ENCODE measurements at places on chromosomes 3 and 15.

GRCh38 chr15:51580385-51580784 is 42.2 kb downstream of the DMXL2 start:
- no peak for DNase-seq

DNA sequence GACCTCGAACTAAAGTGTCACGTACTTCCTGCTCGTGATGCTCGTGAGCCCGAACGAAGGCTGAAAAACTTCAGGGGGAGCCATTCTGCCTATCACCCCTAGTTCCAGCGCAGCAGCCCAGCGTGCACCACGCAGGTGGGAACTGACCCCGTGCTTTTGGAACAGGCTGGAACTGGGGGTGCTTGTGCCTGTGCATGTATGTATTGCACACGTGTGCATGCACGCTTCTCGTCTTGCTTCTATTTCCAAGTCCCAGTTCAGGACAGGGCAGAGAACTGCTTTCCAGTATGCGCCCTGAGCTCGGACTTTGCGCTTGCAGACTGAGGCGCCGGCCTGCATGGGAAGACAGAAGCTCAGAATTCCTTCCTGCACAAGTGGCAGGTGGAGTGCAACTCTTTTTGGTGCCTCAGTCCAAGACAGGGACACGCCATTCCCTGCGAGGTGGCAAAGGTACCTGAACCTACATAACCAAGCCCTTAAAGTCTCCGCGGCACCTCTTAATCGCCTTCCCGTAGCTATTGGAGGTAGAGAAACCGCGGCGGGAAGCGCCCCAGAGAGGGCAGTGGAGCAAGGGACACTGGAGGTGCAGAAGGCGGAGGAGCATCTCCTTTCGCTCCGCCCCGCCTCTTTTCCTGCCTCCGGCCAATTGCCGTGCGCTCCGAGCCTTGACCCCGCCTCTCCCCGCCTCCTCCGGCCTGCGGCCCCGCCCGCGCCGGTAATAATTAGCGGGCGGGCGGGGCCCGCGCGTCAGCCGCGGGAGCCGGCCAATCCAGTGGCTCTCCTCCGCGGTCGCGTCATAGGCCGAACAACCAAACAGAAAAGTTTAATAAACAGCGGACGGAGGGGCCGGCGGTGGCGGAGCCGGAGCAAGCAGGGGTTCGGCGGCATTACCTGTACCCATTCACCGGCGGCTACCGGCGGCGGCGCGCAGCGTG is at the start of gene ZFAND6:
TSS of gene ZFAND6 (plus strand) at position 826 of the 935 bp plus-strand sequence. CDS start 60,669 bp downstream, outside the sequence.
- DNase-seq = peak; percentile 89

- DNase-seq = no peak
Observed at GRCh38 chr3:176523114-176523513, 674.2 kb downstream of the TBL1XR1 start.

- no peak for DNase-seq
Observed at GRCh38 chr3:198107840-198108734, 148.1 kb downstream of the LMLN start.

- no peak for DNase-seq
Observed at GRCh38 chr3:169266986-169267385, 396.5 kb downstream of the MECOM start.

DNA sequence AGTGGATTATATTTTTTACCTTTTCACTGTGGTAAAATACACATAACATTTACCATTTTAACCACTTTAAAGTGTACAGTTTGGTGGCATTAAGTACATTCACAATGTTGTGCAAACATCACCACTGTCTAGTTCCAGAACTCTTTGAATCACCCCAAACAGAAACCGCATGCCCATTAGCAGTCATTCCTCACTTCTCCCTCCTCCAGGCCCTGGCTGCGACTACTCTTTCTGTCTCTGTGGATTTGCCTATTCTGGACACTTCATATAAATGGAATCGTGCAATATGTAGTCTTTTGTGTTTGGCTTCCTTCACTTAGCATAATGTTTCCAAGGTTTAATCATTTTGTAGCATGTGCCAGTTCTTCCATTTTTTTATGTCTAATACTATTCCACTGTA is 409.8 kb downstream of the NTRK3 start:
- DNase-seq = no peak

DNA sequence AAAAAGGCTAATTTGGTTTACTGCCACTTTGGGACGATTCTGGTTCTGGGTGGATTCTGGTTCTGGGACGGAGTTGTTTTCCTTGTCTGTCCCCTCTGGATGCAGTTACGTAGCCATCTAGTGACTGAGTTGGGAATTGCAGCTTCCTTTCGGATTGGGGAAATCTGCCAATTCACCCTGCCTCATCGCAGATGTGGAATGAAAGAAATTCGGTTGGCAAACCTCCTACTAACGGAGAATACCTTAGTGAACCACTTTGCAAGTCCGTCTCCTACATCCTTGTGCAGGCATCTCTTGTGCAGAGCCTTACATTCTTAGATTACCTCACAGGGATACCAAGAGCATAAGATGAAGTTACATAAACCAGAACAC is 31.5 kb upstream of the AP4E1 start:
- DNase-seq = peak; percentile 24

- DNase-seq = no peak
Observed at GRCh38 chr15:66735909-66736305, 33.9 kb downstream of the SMAD6 start.

- no peak for DNase-seq
Observed at GRCh38 chr3:112813723-112814171, 32.9 kb downstream of the CD200R1L start.

DNA sequence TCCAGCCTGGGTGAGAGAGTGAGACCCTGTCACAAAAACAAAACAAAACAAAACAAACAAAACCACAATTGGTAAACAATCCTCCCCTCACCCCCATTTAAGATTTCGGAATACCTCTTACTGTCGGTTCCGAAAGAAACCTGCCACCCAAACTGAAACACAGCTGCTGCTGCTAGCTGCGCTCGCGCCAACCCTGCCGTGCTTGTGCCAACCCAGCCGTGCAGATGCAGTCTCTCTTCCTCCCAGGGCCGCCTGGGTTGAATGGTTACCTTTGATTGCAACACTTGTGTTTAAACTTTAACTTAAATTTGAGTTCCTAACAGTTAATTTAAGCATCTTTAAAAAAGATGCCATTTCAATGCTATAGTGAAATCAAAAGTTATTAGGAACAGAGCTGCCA is 28.5 kb upstream of the SPTBN5 start:
- DNase-seq = no peak

- DNase-seq = peak; percentile 64
Observed at GRCh38 chr3:66442254-66443117, 58.3 kb downstream of the LRIG1 start.

Data from NCI-H1092 (cell line).